ENCODE measurements at places on chromosomes 6 and 20. TPM values are rescaled to one million over a fixed set of nuclear protein-coding genes. Genes with fewer than 3 reads are reported as not detected.

DNA sequence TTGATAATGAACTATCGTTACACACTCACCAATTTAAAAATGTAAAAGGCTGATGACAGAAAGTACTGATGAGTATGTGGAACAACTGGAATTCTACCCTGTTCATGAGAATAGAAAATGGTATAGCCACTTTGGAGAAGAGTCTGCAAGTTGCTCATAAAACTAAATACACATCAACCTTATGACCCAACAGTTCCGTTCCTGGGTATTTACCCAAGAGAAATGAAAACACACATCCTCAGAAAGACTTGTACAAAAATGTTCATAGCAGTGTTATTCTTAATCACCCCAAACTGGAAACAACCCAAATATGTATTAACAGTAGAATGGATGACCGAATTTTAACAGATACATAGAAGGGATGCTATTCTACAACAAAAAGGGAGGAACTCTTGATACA, 145.7 kb upstream of the LRFN2 start:
- no peak for DNase-seq

DNA sequence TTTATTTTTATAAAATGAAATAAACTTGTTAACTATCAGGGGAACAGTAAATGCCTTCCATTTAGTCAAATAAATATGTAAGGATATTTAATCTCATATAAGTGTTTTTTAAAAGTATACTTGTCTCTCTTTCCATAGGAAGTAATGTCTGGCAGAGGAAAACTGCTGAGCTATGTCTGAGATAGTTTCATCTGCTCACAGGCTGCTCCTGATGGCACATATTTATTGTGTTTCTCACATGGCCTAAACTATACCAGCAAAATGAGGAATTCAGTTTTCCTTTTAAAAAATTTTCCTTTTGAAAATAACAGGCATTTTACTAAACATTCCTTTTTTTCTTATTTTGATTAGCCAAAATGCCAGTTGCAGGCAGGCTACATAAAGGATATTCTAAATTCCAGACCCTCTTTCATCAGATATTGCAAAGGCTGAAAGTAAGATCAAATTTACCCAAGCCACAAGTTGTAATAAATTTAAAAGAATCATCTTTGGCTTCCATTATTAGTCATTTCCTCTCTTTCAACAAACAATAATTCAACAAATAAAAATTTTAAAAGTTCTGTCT, 60.1 kb upstream of the RNF146 start:
- no peak for DNase-seq

DNA sequence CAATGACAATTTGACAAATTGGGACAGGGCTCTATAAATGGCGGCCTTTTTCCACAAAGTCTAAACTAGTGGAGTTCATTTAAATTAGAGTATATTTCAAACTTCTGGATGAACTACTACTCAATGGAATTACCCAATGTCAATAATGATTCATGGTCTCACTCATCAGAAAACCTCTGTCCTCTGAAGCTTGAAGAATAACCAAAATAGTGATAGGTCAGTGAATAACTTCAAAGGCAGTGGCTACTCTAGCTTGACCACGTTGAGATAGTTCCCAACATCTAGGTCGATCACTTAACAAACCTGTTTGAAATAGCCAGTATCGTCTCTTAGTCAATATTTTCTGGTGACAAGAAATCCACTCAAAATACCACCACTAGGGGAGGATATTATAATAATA, 197.6 kb downstream of the HDGFL1 start:
- DNase-seq: no peak

The MRS2 gene
- total RNA-seq: 32.3 TPM

GRCh38 chr6:3899970-3900439, 50.8 kb downstream of the FAM50B start:
- DNase-seq: no peak

DNA sequence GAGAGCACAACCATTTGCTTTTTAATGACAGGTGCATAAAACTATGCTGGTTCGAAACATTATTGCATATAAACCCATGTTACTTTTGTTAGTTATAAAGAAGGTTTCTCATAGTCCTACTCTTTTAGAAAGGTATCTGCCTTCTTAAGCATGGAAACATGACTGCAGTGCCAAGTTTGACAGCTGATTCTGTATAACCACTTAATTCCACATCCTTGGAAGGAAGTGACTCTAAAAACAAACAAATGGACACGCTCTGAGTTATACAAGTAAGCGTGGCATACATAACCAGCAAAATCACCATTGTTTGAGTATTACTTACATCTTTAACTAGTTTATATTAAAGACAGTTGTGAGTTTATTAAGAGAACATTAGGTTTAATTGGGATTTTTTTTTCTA, 125.0 kb upstream of the HDGFL1 start:
- DNase-seq: no peak

GRCh38 chr6:106334646-106335448, 9.3 kb upstream of the ATG5 start:
- DNase-seq: peak; percentile 68

- DNase-seq: no peak
Measured at GRCh38 chr20:13205425-13205824, 15.6 kb upstream of the ISM1 start.

DNA sequence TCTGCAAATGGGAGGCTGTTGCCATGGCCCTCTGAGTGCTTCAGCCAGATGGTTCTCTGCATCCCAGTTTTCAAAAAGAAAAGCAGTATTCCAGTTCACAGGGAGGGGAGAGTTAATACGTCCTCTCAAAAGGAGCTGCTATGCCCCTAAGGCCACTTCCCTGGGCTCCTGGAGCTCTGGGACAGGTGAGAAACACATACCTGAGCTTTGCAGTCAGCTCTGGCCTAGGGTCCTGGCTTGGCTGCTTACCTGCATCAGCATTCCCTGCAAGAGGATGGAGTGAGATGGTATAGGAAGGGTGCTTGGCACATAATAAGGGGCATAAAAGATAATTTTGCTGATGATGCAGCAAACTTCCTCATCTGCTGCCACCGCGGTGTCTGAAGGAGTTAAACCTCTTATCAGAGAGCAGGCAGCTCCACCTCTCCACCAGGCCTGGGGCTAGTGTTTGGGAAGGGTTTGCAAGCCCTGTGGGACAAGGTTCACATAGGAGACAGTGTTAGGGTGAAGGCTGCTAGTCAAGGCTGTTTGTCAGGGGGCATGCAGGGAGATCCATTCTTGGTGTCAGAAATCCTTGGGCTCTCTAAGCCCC, 62.7 kb downstream of the SLC24A3 start:
- no peak for DNase-seq

DNA sequence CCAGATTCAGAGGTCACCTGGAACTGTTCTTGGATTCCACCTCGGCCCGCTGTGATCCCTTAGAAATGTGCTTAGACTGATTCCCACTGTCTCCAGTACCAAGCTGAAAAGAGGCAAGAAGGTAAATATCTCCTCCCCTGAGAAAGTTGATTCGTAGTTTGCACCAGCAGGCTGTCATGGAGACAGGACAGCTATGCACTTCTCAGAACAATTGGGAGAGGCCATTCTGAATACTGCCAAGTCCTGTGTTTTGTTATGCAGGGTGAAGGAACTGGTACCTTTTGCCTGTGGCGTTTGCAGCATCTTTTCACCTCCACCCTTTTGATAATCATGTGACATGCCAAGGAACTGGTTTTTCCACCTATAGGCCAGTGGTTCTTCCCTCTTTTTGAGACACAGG, 58.2 kb upstream of the RNGTT start:
- no peak for DNase-seq

GRCh38 chr6:52635049-52635577, 35.8 kb upstream of the TMEM14A start:
- no peak for DNase-seq

The PSMF1 gene
- total RNA-seq: 56.0 TPM

GRCh38 chr6:11212664-11213063, 19.8 kb downstream of the NEDD9 start:
- DNase-seq: no peak

DNA sequence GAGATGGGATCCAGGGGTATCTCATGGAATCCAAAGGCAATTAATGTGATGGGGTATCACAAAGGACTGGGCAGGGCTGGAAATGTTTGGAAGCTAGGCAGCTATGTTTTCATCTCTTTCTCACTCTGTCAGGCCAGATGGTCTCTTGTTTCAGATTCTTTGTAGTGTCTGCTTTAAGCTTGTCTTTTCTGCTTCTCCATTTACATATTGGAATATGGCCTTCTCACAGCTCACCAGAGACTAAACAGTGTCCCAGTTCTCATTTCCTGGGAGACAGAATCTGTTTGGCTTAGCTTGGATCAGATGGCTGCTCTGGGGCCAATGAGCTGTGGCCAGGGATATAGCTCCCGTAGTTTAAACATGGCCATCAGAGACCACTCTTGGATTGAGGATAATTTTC, 78.9 kb downstream of the SLC35F1 start:
- DNase-seq: no peak

DNA sequence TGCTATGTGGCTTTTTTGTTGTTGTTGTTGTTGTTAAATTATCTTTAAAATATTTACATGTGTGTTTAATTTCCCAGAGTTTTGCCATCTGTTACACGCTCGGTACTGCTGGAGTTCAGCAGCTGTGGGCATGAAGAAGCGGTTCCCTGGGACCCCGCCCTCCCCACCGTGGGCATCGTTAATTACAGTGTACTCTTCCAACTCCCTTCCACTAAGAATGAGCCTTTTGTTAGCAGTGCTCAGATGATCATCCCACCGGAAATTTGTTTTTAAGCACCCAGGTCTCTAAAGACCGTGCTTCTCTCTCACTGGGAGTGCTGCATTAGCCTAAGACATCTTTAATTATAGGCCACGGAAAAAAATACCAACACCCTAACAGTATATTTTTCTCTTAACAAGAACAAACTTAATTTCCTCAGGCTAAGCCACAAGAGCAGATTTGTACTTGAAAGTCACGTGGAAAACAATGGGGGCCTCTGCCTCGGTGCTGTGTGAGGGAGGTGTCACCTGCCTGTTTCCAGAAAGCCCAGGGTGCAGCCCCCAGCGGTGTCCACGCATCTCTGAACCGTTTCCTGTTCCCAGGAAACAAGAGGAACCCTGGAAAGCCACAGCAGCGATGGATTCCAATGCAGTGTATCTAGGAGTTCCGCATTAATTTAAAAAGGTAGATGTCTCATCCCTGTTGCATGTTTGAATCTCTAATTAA, 113.3 kb upstream of the FRMD1 start:
- DNase-seq: peak; percentile 17

DNA sequence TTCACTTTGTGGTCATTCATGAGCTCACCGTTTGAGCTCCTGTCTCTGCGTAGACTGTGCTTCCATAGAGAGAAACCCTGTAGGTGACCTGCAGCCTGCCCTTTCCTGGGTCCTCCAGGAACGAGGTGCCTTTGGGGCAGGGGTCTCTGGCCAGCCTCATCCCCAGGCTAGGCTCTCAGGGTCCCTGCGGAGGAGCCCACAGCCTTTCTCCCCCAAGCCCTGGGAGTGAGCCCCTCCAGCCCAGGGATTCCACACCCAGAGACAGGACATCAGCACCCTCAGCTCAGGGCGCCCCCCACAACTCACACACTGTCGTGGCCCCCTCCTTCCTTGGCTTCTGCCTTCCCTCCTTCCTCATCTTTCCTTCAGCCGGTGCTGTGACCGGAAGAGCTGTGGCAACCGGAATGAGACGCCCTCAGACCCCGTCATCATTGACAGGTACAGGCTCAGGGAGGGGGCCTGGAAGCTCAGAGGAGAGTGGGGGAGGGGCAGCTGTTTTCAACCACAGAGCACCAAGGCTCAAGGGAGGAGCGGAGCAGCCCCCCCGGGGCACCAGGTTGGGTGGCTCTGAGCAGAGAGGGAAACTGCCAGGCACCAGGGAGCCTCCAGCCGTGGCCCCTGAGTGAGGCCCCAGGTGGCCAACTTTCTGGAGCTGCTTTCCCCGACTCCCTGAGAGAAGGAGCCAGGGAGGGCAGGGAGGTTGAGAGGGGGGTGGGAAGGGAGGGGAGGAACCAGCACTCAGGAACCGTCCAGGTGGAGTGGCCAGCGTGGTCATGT, 16.8 kb downstream of the EBF4 start:
- no peak for DNase-seq

- DNase-seq: no peak
Measured at GRCh38 chr6:47182291-47182957, 127.3 kb downstream of the TNFRSF21 start.

DNA sequence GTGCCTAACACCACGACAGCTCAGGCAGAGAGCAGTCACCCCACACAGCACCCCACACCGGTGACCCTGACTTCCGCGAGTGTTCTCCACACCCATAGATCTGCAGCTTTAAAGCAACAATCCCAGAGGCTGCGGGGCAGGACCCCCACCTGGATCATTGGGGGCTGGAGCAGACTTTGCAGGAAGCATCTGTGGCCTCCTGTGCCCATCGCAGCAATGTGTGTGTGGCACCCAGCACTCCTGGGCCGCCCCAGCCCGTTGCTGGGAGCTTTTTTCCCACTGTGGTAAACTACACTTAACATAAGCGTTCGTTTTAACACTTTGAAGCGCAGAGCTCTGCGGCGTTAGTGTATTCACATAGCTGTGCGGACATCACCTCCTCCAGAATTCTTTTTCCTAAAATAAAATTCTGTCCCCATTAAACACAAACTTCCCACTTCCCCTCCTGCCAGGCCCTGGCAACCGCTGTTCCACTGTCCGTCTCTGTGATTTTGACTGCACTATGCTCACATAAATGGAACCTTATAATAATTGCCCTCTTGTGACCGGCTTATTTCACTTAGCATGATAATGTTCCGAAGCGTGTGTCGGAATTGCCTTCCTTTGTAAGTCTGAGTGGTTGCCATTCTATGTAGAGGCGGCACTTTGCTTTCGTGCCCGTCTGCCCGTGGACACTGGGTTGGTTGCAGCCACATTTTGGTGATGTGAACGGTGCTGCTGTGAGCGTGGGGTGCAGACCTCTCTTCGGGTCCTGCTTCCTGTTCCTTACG, 382.5 kb downstream of the CDH4 start:
- no peak for DNase-seq

DNA sequence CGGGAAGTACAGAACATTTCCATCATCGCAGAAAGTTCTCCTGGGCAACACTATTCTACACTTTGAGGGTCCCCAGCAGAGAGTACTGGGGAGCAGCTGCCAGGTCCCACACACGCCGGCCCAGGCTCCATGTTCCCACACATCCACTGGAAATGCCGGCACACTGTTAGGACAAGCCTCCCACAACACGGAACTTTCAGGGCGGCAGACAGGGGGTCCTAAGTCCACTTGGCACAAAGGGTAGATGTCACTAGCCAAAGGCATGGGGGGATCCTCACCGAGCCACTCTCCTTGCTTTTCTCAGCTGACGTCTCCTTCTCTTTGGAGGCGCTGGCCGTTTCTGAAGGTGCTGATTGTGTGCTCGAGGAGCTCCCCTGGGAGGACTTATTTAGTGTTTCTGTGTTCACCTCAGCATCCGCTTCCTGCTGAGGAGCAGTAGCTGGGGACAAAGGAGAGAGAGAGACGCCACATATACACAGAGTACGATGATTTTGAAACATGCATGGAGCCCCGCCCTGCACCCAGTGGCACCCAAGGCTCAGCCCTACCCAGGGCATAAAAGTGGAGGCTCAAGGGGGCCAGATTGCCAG, 135.4 kb downstream of the ZMYND8 start:
- no peak for DNase-seq

The CDKAL1 gene
- total RNA-seq: 39.6 TPM

GRCh38 chr20:51667002-51667408, 101.2 kb downstream of the ATP9A start:
- DNase-seq: no peak

GRCh38 chr6:46491628-46492547, 639 bp upstream of the RCAN2 start:
- peak; percentile 80 for DNase-seq

All from neural progenitor cell (in vitro differentiated cells).